ENCODE measurements at places on chromosomes 5 and 9.

DNA sequence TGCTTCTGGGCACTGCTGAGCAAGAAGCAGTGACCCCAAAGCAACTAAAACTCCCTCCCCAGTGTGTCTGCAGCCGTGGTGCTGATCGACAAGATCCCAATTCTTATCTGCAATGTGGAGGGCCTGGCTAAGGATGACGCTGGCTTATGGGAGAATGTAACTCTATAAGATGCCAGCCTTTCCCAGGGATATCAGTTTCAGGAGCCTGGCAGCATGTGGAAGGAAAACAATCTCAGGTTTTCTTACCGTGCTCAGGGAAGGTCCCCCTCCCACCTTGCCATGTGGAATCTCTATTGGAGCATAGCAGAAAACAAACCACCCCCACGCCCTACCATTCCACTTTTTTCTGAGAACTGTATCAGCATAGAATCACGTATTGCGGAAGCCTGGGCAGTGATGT is 87.7 kb upstream of the PTPN3 start:
- DNase-seq, result no peak

- no peak for DNase-seq
Measured at GRCh38 chr9:89489548-89490530, 8.1 kb downstream of the SEMA4D start.

- no peak for DNase-seq
Measured at GRCh38 chr5:137669811-137670210, 66.1 kb downstream of the KLHL3 start.

DNA sequence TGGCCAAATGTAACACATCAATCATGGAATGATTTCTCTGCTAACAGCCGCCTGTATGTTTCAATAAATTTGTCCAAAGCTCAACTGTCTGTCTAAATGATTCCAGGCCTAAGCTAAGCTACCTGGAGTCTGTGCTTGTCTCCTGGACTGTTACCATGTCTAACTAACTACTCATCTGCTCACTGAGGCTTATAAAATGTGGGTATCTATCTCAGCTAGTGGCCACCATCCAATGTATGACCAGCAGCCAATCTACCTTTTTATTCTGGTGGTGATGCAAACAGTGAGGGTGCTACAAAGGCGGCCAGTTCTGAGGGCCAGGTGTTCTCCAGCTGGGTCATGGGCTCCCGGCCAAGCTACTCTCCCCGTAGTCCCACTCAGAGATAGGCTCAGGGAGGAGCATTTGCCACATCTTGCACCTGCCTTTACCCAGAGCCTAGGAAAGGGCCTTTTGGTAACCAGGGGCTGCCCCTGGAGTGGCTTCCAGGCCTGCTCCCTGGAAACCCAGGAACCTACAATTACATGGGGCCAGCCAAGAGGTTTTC is 59.1 kb downstream of the PFDN1 start:
- DNase-seq, result no peak

GRCh38 chr5:147547730-147548129 is 37.9 kb upstream of the DPYSL3 start:
- peak; percentile 72 for DNase-seq

DNA sequence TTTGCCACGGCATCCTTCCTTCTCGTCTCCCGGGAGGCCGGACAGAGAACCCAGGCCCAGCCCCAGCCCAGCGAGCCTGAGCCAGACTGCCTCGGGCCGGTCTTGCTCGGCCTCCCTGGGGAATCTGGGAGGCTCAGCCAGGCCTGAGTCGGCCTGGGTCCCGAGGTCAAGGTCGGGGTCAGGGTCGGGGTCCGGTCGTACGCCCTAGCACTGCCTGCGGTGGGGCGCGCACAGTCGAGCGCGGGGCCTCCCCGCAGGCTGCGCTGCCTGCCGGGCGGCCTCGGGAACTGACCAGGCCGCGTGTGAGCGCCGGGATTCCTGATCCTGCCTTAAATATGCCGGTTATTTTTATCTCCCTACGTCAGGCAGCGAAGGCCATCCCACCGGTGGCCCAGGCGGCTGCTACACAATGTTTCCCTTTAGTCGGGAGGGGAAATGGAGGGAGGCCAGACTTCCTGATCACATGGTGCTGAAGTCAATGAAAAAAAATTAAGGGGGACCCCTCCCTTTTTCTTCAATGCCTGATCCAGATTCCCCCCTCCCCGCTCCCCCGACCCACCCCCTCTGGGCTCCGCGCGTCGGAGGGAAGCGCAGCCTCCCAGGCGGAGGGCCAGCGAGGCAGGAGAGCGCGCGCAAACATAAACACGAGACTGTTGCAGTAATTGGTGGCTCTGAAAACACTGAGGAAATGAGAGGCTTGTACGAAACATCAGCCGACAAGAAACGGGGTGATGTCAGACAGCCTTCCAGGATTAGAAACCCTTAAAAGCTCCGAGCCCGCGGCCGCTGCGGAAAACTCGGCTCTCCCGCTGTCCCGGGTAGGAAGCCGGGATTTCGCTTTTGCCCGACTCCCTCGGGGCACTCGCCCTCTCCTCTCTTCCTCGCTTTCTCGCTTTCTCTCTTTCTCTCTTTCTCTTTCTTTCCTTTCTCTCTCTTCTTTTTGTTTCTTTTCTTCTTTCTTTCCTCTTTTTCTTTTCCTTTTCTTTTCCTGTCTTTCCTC is 148.2 kb upstream of the KLF4 start:
- peak; percentile 95 for DNase-seq

DNA sequence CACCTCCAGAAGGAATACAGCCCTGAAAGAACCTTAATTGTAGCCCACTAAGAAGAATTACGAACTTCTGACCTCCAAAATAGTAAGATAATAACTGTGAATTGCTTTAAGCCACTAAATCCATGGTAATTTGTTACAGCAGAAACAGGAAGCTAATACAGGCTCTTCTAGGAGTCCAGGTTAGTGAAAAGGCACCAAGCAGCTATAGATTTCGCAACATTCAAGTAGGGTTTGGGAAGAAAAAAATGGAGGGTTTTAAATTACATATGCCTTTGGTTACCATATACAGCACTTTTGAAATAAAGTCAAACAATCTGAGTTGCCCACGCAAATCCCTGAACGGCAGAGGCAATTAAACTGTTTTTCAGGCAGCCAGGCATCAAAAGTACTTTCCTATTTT is 1.7 kb upstream of the ACTL7A start:
- DNase-seq, result peak; percentile 11

DNA sequence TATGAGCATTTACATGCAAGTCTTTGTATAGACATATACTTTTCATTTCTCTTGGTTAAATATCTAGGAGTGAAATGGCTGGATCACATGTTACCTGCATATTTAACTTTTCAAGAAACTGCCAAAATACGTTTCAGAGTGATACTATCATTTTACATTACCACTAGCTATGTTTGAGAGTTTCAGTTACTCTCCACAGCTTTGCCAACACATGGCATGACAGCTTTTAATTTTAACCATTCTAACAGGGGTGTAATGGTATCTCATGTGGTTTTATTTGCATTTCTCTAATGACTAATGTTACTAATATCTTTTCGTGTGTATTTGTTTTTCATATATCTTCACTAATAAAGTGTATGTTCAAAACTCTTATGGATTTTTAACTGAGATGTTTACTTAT is 99.8 kb downstream of the DTWD2 start:
- DNase-seq, result no peak

- DNase-seq, result no peak
Measured at GRCh38 chr9:36742264-36742663, 169.6 kb downstream of the MELK start.

DNA sequence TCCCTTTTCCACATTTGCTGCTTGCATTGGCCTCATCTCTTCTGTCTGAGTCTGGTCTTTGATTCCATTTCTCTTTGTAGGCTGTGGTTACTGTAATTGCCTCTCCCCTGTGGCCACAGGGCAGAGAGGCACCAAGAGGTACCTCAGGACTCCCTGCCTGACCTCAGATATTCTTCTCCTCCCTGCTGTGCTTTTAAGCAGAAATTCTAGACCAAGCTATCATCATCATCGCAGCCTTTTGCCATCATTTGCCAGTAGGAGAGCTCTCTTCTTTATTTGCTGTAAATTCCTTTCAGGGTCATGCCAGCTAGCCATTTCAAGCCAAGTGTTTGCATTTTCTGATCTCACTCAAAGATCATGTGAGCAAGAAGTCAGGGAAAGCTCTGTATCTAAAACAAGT is 369.6 kb downstream of the ICE1 start:
- no peak for DNase-seq

GRCh38 chr9:12801663-12802062 is 26.8 kb downstream of the LURAP1L start:
- DNase-seq, result no peak

DNA sequence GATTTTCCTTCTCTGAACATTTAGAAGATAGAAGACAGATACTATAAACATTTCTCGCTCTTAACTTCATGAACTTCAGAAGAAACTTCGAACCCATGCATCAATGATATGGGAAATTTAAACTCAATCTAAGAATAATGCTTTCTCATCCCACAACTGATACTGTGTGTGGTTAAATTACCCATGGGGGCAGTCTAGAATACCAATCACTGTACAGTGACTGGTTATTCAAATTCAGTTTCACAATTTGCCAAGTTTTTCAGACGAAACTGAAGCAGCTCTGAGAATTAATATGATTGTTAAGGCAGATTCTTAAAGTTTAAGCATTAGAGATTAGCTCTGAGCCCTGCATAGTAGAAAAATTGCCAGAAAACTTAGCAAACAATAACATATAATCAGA is 431.0 kb downstream of the SH3GL2 start:
- no peak for DNase-seq

- peak; percentile 48 for DNase-seq
Measured at GRCh38 chr9:109887079-109887478, 107.1 kb downstream of the PALM2AKAP2 start.

- no peak for DNase-seq
Measured at GRCh38 chr9:117706421-117707116, 2.4 kb downstream of the TLR4 start.

GRCh38 chr5:45038366-45038987 is 229.7 kb downstream of the MRPS30 start:
- DNase-seq, result no peak

DNA sequence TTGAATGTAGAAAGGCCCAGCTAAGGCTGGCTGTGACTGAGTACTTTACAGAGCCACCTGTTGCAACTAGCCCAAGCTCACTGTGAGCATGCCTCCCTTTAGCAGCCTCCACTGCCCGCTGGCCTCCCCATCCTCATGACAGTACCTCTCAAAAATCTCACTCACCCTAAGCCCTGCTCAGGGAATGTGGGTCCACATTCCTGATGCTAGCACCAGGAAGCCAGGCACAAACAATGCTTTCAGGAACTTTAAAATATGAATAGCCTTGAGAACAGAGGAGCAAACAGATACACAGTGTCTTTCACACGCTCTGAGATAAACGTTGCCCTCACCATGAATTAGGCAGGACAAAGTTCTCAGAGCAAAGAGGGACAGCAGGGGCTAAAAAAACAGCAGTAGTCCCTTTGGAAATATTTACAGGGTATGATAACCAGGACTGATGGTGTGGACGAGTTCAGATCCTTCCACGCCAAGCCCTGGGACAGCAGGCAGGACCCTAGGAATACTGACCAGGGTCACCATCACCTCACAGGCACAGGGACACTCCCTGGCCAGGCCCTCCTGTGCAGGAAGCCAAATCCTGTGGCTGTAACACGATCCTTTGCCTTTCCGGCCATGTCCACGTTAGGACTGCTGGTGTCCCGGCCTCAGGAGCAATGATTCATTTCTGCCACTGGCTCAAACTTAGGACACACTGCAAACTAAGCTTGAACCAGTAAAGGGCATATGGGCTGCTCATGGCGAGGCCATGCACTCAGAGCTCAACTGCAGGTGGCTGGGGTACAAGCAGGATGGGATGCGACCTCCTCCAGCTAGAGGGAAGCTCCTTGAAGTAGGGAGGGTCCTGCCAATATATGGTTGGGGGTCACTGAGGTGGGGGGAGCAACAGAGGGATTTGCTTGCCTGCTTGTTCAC is 9.6 kb downstream of the ACSL6 start:
- no peak for DNase-seq

GRCh38 chr5:112351225-112351624 is 67.9 kb downstream of the EPB41L4A start:
- DNase-seq, result no peak

- DNase-seq, result no peak
Measured at GRCh38 chr5:9515436-9515835, 30.4 kb downstream of the SEMA5A start.

DNA sequence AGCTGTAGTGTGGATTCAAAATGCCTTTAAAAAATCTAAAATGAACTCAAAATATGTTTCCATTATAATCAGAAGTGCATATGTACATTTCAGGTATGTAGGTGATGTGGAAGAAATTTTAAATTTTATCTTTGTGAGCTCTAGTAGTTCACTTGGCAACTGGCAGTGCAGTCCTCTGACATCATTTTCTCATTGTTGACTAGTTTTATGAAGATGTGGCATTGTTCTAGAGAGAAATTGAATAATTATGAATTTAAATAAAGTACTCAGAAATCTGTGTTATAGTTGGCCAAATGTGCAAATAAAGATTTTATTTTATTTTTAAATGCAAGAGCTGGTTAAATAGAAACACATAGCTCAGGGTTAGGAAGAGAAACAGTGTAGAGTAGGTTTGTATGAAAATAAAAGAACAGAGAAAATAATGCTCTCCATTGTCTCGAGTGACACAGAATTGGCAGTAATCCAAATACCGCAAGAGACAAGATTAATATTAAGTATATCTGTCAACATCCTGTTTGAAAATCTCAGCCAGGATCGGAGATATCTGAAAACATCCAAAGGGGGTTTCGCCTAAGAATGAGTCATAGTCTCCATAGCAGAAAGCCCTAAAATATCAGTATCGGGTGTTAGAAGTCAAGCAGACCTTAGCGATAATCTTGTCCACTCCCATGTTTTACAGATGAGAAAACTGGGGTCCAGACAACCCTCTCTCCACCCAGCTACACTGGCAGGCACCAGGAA is 189.4 kb downstream of the CCDC192 start:
- peak; percentile 82 for DNase-seq

- DNase-seq, result no peak
Measured at GRCh38 chr5:150347451-150347850, 10.0 kb upstream of the TCOF1 start.

GRCh38 chr9:127053960-127054359 is 68.5 kb downstream of the ANGPTL2 start:
- DNase-seq, result no peak

GRCh38 chr9:36189976-36190375 is 745 bp upstream of the CLTA start:
- DNase-seq, result no peak

DNA sequence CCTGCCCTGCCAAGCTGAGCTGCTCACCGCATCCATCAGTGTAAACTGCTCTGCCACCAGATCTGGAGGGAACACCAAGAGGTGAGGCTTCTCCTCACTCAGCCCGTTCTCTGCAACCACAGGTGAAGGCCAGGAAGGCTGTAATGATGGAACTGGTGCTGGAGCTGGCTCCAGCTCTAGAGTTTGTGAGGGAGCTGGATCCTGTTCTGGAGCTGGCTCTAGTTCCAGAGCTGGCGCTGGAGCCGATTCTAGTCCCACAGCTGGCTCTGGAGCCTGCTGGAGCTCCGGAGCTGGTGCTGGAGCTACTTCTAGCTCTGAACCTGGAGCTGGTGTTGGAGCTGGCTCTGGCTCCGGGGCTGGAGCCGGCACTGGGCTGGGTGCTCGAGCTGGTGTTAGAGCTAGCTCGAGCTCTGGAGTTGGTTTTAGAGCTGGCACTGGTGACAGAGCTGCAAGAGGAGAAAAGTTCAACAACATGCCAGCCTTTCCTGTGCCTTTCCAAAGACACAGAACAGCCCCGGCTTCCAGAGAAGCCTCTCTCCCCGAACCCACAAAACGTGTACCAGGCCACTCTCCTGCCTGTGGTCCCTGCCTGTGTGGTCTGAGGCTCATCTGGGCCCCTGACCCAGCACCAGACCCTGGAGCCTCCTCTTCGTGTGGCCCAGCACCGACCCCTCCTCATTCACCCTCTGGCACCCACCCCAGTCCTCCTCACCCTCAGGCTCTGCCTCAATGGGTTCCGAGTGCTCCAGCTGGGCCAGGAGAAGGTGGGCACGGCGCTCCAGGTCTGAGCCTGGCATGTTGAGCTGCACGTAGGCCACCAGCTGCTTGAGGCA is 12.9 kb downstream of the RALGDS start:
- DNase-seq, result no peak
